Right lobe of liver (tissue), 6 donors: ENCODE measurements at places on chromosomes 16 and 17.

DNA sequence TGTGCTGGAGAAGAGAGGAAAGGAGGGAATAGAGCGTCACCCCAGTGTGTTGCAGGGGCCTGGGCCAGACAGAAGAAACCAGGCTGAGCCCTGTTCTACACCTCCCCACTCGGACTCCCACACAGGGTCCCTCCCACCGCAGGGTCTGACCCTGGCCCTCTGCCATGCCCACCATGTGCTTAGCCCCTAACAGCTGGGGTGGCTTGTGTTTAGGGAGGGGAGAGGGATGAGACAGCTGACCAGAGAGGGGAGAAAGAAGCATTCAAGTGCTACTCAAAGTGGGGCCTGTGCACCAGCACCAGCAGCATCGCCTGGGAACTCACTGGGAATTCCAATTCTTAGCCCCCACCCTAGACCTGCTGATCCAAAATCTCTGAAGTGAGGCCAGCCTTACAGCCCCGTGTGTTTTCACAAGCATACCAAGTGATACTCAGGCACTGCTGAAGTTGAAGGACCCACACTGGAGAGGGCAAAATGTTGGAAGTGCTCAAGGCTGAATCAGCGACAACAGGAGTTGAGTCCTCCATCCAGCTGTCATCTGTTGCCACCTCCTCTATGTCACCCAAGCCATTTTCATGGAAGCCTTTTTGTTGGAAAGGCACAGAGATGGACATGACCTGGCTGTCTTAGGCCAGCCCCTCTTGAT lies 47.0 kb downstream of the FZD2 start:
- DNase-seq, result no peak

DNA sequence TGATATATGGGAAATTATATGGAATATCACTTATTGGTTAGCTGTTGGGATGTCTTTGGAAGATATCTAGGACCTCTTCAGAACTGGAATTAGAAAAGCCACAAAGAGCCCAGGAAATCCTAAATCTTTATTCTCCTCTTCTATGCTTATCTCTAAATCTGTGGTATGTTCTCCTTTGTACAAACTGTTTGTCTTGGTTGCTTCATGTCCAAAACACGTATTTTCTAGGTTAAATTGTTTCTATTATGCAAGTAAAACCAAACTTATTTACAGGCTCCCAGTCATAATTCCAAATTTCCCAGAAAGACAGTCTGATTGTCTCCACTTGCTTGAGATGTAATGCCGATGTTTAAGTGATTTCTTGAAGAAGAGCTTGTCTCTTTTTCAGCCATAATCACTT lies 650.9 kb downstream of the CDH11 start:
- DNase-seq, result no peak

DNA sequence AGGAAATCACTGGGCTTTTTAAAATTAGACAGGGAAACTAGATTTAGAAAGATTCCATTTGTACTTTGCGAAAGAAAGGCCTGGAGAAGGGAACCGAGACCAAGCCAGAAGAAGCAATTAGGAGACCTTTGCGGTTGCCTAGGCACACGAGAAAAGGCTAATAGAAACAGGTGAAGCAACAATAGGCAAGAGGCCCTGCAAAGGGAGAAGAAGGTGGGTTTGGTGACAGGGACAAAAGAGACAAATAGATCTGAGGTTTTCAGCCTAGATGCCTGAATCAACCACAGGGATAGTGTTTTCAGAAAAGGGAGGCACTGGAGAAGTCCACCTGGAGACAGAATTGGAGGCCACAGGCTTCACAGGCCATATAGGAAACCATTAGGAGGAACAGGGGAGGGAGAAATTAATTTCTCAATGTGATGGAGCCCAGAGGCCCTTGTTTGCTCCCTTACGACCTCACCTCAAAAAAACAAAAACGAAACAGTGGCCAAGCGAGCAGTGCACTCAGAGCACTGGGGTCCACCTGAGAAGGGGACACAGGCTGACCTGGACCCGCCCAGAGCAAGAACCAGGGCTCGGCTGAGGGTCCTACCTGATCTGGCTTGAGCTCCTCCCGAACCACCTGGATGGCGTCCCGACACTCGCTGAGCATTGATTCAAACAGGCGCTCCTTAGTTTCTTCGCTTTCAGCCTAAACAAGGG lies 22.3 kb downstream of the SRP68 start:
- DNase-seq, result no peak

GRCh38 chr17:50283714-50284113 lies 9.4 kb downstream of the TMEM92 start:
- DNase-seq, result no peak

DNA sequence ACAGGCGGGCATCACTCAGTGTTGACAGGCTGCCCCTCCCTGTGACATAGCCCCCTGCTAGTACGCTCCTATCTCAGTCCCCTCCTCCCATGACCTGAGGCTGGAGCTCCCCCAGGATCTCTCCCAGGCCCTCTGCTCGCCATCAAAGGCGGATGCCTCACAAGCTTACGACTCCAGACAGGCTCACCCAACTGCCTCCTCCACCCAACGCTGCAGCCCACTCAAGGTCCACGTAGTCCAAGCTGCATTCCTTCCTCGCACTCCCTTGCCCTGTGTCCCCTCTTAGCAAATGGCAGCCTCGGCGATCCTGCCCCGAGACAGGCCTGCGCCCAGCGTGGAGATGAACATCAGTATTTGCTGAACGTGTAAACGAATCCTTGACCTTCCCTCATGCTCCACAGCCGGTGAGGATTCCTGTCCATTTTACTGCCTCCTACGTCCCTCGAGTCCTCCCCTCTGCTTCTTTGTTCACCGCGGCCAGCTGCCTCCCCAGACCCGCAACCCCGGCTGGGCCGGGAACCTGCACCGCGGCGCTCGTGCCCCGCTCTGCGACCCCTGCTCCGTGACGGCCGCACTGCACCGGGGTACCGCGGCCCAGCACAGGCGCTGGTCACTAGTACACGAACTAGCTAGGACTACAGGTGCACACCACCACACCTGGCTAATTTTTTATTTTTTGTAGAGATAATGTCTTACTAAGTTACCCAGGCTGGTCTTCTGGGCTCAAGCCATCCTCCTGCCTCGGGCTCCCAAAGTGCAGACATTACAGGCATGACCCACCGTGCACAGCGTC lies 838 bp upstream of the TMEM97 start:
- DNase-seq, result no peak

DNA sequence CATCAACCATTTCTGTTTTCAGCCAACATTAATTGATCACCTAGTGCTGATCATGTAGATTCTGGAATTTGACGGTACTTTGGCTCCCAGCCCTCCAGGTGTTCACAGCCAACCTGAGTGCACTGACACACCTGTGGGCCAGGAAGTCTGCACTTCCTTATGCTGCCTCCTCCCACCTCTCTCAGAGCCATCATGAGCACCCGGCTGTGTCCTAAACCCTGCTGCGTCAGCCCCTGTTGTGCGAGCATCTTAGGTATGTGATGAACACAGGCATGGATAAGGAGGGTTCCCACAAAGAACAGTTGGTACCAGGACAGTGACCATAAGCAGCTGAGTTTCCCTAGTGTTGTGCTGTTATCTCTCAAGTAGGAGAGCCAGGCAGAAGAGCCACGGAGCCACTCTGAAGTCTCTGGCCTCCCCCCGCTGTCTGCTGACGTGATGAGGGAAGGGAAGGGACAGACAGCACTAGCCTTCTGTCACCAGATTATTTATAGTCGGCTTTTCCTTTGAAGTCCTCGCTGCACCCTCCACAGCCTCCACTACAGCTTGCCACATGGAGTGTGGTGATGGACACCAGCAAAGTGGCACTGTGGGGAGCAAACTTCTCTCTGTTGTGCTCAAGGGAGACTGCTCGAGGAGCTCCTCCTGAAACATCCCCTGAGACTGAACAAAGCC lies 162.8 kb upstream of the ANKFN1 start:
- DNase-seq, result no peak

- no peak for DNase-seq
Measured at GRCh38 chr16:18041864-18042834, 294.4 kb downstream of the NPIPA8 start.

DNA sequence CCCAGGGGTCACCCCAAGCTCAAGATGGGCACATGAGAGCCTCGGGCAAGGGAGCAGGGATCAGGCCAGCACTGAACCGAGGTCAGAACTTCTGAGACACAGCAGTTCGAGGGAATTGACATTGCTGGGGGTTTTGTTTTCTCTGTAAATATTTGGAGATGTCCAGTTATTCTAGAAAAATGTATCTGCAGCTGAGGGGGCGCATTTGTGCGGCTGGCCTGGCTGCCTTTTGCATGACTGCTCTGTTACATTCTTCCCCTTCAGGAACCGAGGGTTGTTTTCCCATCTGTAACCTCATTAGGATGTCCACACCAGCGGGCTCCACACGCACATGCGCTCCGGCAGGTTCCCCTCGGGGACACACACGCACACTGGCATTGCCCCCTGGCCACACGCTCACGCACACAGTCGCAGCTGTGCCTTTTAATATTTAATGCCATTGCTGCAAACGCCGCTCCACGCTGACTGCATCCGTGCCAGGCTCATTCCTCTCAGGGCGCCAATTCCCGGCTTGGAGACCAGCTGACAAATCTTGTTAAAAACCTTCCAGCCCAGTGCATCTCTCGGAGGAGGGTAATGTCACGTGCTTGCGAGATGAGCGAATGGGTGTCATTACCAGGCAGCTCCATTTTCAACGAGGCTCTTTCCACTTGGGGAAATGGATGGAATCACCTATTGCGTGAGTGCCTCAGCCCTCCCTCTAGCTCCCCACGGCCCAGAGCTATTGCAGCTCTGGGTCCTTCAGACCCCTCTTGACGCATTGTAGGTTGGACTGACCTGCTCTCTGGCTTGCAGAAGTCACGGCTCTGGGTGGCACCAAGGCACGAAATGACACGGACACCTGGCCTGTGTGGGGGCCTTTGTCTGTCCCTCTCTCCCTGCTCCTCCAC lies 13.1 kb downstream of the CCR7 start:
- peak; percentile 56 for DNase-seq

DNA sequence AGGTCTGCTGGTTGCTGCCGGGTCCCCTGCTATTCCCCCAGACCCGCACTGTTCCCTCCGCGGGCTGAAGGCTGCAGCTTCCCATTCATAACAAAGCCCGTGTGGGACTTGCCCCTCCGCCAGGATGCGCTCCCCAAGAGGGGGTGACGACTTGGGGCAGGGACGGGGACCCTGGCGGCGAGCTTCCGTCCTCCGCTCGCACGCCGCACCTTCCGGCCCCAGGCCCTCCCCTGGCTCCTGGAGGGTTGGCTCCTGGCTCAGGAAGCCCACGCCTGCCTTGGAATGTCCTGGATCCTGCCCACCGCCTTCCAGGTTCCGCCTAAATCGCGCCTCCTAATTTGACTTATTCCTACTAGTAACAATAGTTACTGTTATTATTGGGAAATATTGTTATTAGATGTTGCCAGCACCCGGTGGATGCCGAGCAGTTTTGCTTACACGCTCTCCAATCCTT lies 1.1 kb upstream of the TFAP4 start:
- DNase-seq, result peak; percentile 55

GRCh38 chr17:10033959-10034358 lies 128.9 kb upstream of the RCVRN start:
- no peak for DNase-seq

DNA sequence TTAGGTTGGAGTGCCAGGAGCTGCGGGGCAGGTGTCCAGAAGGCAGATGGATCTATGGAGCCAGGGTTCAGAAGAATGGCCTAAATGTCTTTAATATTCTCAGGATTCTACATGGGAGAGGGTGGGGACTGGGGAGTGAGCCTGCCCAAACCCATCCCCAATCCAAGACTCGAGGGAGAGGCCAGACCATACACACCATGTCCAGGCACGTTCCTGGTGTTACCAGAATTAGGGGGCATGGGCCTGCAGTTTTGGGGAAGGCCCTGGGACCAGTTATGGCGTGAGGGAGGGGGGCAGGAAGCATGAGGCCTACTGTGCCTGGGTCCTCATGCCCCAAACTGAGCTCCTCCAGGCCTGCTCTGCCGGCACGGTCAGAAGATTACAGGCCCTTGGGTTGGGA lies 1.9 kb downstream of the TAX1BP3 start:
- no peak for DNase-seq

DNA sequence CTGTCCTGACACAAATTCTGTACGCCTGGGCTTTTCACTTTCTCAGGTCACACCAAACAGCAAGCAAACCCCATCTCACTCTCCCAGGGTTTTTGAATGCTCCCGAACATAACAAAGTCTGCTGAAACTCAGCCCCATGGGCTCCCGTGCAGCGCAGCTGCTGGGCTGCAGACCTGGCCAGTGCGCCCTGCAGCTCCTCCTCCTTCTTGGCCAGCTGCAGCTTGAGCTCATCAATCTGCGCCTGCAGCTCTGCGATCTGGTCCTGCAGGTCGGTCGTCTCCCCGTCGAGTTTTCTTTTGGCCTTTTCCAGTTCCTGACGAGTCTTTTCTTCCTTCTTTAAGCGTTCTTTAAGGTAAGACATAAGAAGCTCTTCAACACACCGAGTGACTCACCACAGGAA lies 70.5 kb downstream of the NDEL1 start:
- no peak for DNase-seq

GRCh38 chr16:11909653-11910545 lies 5.9 kb downstream of the GSPT1 start:
- no peak for DNase-seq

DNA sequence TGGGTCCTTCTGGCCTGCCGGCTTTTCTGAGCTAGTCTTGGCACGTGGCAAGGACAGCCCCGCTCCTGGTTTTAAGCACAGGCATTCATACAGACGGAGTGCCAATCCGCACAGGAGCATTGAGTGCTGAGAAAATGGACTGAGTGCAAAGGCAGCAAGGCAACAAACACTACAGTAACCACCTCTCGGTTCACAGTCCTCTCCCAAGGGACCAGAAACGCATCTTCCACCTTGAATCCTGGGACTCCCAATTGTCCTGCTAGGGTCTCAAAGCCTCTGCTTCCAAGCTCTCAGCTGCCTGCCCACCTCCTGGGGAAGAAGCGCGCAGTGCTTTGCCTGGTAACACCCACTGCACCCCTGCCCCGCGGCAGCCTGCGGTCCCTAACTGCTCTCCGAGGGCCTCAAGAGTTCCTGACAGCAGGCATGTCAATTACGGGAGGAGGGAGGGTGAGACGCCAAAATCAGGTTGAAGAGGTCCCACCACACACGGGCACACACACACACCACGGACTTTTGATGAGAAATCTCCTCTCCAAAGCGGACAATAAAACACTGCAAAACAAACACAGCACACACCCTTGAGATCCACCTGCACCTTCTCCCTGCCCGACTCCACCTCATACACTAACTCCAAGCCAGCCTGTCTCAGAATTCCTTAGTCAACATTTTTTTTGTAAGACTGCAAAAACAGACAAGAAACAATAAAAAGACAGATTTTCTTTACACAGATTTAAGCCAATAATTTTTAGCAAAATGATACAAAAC lies 15.0 kb downstream of the SLC16A3 start:
- no peak for DNase-seq
